ENCODE measurements at places on chromosomes 11 and 22.

- no peak for DNase-seq
Observed at GRCh38 chr11:24389575-24389974, 107.3 kb upstream of the LUZP2 start.

DNA sequence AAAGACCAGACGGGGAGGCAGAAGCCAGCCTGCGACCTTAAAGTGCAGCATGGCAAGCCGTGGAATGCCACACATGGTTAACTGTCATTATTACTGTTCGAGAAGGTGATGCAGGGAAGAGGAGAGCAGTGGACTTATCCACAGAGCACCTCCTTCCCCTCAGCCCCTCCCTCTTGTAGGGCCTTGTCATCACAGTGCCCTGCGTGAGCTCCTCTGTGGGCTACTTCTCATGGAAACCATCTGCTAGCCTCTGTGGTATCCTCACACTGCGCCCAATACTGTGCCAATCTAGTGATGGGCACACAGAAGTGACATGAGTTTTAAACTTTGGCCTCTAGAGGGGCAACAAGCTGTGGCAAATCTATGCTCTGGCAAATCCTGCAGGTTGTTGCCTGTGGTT lies 18.2 kb upstream of the CCDC134 start:
- DNase-seq: no peak

DNA sequence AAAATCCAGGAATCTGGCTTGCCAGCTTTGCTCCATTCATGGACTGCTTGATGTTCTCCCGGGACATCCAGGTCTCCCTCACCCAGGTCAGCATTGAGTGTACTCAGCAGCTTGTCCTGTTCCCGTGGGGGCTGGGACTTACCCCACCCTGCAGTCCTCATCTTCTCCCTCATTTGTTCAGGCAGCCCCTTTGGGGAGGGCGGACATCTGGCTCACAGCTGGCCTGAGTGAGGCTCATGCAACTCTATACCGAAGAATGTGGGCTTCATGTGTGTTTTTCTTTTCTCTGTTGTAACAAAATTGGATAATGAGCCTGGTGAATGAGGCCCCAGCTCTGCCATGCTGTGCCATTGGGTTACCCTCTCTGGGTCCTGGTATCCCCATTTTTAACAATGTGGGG lies 227.7 kb upstream of the TENM4 start:
- no peak for DNase-seq

- DNase-seq: no peak
Observed at GRCh38 chr11:29627541-29627940, 389.3 kb downstream of the KCNA4 start.

GRCh38 chr11:88814076-88814475 lies 251.7 kb downstream of the GRM5 start:
- no peak for DNase-seq

DNA sequence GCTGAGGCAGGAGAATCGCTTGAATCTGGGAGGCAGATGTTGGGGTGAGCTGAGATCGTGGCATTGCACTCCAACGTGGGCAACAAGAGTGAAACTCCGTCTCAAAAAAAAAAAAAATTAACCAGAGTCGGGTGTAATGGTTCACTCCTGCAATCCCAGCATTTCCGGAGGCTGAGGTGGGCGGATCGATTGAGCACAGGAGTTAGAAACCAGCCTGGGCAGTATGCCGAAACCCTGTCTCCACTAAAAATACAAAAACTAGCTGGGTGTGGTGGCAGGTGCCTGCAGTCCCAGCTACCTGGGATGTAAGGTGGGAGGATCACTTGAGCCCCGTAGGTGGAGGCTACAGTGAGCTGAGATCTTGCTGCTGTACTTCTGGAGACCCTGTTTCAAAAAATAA lies 1.5 kb downstream of the RANGAP1 start:
- no peak for DNase-seq

GRCh38 chr22:42184852-42185251 lies 54.2 kb upstream of the CYP2D6 start:
- DNase-seq: no peak

- DNase-seq: no peak
Observed at GRCh38 chr11:126339073-126339862, 16.2 kb upstream of the ST3GAL4 start.

GRCh38 chr22:30673136-30673535 lies 5.5 kb upstream of the DUSP18 start:
- DNase-seq: no peak

DNA sequence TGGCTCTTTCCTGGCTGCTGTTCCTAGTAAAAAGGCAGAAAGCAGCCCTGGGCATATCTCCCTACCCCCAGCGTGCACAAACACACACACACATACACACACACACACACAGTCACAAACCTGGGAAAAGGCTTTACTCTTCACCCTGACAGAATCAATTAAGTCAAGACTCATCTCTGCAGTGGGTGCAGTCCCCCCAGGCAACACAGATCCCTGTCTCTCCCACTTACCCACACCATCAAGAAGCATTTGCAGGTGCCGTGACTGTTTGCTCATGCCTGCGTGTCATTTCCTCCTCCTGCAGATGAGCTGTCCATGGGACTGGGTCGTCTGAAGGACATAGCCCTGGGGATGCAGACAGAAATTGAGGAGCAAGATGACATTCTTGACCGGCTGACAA lies 28.6 kb downstream of the SNAP29 start:
- no peak for DNase-seq

DNA sequence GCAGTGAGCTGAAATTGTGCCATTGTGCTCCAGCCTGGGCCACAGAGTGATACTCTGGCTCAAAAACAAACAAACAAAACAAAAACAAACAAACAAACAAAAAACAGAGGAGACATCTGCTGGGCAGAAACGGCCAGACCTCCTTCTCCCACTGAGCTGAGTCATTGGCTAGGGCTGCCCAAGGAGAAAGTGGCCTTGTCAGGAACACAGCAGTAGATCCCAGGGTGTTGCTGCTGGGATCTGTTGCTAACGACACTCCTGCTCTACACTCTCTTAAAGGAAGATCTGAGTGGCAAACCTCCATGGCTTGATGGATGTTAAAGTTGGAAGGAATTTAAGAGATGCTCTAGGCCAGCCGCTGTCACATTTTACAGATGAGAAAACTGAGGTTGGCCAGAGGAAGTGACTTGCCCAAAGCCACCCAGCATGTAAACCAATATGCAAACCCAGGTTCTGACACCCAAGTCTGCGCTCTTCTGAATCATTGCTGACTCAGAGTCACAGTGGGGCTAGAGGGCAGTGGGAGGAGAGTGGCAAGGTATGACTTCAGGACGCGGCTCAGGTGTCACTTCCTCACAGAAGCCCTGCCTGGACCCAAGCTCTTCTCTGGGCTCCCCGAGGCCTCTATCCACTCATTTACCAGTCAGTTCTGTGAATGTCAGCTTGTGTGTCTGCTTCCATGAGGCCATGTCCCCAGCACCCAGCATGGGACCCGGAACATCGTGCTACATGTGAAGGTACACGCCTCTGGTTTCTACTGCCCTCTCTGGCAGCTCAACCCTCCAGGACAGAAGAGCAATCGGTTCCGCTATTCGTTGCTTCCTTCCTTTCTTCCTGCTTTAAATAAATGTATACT lies 11.3 kb upstream of the GDPD5 start:
- peak; percentile 54 for DNase-seq

- peak; percentile 80 for DNase-seq
Observed at GRCh38 chr11:113651023-113651422, 55.1 kb downstream of the TMPRSS5 start.

Data from inflammatory macrophage (primary cell).